NCI-H460 (cell line): ENCODE measurements at places on chromosomes 4 and X.
A peak's percentile ranks its signal among the peaks of the same experiment; 100 is the strongest.

DNA sequence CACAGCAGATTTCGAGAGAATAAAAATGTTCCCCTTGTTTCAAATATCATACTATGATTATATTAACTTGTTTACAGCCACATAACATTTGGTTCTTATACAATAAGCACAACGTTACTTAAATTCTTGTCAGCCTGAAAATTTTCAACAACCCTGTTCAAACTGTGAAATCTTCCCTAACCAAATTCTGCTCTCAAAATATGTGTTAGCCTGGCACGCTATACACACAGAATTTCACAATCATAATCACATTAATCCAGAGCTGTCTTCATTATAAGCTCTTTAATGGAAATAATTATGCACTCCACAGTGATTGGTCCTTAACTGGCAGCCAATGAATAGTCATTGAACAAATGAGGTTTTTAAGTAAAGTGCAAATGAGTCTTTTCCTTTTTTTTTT, 7.3 kb upstream of the PRSS12 start:
- no peak for DNase-seq

DNA sequence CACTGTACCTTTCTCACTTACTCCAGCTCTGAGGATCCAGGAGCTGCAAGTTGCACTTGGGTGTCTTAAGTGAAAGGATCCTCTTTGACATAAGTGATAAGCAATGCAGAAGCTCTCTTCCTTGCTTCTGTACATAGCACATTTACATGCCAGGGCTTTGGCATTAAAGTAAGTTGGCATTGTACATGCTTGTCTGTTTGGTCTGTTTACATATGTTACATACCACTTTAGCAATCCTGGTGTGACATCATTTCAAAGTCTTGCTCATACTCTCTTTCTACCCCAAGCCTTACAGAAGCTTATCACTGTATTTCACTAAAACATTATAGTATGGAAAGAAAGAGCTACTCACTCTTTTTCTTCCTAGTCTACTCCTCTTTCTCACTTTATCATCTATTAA, 2548.3 kb downstream of the ARAP2 start:
- DNase-seq: no peak

GRCh38 chr4:3207531-3208037, 41.4 kb upstream of the MSANTD1 start:
- DNase-seq: no peak

- DNase-seq: no peak
Observed at GRCh38 chr4:121219227-121219626, 55.1 kb upstream of the TNIP3 start.

DNA sequence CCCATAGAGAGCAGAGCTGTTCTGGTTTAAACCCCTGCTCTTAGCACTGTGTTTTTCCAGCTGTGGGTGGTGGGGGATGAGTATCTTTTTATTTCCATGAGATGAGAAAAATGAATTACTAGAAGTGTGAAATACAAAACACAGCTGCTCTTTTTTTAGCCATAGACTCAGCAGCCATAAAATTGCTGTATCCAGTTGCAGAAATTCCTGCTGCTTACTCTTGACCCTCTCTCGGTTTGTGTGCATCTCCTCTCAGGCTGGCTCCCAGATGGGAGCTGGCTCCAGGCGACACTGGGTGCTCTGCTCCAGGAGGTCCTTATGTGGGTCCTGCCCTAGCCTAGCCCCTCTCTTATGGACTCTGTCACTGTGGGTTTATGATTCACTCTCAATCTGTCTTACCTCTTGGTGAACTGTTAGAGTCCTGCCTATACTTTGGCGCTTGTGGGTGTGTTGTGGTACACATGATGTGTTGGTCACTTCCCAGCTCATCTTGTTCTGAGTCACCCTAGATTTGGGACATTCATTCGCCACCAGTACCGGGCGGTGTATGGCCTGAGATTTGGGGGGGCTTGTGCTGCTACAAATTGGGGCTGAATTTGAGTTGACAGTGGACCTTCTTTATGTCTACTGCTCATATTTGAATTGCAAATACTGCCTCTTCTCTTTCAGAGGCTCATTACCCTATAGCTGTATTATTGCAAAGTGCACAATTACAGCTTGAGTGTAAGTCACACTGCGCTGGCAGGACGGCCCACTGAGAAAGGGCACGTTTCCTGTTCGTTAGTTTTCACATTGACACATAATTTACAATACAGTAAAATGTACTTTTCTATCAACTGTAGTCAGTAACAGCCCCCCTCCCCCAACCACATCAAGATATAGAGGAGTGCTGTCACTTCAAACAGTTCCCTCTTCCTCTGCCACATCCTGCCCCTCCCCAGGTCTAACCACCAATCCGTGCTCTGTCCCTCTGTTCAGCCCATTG, 46.9 kb upstream of the MSANTD1 start:
- DNase-seq: no peak

DNA sequence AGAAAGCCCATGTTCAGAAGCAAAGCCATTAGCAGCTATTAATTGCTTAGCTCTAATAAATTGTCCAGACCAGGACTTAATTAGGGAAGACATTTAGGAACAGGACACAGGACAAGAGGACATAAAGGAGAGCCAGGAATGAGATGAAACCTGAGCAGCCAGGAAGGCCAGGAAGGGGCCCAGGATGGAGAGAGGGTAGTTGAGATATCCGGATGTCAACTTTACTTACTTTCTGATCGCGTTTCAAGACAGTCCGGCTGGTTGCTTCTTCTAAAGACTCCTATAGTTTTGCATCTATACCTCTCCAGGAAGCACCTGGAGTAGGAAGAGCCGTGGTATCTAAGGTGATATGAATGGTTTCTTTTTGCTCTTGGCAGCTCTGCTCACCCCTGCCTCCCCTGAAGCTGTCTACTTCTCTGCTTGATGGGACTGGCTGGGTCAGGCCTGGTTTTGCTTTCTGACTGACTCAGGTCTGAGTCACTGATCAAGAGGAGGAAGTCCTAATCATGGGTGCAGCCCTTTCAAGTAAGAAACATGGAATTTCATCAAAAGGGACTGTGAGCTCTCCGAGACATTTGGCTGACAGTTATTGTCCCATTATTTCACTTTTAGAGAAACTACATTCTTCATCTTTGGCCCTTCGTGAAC, 733.3 kb downstream of the RPA4 start:
- no peak for DNase-seq

DNA sequence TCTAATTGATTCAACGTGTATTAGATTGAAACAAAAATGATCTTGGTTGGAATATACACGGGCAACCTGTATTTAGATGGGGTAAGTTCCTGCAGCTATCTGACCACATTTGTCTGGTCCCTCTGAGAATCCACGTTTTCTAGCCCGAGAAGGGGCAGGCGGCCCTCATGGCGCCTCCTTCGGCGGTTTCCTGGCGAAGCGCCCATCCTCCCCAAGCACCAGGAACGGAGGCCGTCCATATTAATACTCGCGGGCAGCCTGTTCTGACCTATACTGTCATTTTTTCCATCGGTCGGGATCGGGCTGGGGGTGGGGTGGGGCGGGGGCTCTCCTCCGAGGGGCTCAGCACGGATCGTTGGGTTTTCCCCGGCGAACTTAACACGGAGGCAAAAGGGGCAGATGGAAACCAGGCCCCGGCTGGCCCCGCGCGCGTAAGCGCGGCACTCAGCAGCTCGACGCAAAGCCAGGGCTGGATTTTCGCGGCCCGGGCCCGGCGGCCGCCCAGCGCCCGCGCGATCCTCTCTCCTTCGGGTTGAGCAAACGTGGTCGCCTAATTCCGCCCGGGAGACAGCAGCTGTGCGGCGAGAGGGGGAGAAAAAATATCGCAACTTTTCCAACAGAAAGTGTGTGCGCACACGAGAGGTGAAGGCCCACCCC, 77.2 kb upstream of the BCOR start:
- DNase-seq: no peak

GRCh38 chr4:67809502-67809901, 55.3 kb upstream of the GNRHR start:
- no peak for DNase-seq

DNA sequence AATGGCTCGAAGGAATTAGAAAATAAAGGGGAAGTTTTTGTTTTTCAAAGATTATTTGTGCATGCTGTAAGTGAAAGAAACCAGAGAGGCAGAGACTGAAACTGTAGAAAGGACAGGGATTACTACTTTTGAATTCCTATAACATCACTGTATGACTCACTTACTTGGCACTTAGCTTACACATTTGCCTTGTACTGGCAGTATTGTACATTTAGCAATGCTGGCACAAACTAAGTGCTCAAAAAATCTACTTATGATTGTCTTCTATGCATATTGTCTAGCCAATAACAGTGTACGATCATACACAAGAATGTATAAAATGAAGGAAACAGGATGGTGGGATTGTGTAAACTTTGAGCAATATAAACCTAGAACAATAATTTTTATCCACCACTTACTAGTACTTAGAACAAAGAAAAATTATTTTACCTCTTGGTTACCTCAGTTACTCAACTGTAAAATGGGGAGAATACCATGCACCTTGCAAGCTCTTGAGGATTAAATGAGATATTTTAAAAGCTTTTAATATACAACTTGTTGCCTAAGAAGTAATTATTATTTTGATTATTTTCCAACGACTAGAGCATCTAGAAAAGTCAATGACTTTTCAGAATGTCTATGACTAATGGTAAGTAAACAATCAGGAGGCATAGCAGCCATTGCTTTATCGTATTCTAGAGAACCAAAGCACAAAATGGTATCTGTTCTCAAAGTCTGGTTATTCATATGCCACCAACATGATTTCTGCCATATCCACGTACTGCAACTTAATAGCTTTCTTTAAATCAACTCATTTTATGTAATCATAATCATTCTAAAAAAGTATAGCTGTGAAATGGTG, 4.7 kb downstream of the FAM120C start:
- peak; percentile 69 for DNase-seq

DNA sequence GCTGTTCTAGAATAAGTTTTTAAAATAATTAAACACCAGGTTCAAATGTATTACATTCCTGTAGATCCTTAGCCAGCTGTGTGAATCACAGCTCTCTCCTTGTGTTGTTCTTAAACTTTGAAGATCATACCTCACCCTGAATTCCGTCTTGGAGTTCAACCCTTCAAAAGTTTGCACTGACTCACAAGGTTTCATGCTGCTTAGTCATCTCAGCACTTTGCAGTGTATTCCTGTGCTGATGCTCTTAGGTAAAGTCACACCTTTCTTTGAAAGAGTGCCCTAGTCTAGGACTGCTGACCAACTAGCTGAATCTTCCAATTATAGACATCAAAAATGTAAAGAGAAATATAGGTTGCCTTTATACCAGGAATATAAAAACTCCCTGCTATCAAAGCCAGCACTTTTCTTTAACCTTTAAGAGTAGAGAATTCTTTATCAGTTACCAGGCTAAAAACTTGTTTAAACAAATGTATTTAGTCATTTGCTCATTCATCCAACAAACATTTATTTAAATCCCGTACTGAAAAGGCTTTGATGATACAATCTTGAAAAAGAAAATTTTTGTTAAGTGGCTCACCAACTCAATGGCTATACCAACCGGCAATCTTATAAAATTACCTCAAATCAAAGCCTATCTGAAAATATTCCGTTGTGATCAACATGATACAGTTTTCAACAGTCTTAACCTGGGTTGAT, 169.7 kb downstream of the RAP1GDS1 start:
- no peak for DNase-seq

- no peak for DNase-seq
Observed at GRCh38 chrX:52995987-52996331, 37.6 kb upstream of the FAM156A start.

DNA sequence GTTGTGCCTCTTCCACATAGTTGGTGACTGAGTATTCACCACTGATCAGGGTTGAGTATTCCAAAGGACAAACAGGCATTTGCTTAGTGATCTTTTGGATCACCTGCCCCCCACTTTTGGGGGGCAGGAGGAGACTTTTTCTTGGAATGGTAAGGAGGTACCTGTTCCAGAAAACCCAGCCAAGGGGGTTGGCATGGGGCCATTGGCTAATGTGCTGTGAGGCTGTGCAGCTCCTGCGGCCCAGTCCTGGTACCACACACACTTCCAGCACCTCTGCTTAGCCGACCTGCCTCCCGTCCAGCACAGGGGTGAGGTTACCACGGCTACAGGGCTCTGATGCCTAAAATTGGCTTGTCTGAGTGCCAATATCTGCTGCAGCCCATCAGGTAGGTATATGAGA, 40.1 kb upstream of the MGST2 start:
- no peak for DNase-seq

DNA sequence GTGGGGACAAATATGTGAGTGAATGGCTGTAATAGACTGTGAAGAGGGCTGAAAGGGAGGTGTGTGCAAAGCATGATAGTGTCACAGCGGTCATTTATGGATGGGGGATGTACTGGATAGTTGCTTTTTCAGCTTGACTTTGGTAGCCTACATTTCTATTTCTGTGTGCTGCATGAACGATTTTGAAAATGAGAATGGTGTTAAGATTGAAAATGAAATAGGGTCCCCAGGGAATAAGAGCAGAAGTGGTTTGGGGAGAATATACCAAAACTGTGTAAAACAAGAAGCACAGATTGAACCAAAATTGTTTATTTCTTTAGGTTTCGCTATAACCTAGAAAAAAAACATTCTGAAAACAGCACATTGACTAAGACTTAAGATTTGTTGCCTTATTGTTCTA, 58.8 kb upstream of the CLNK start:
- no peak for DNase-seq

DNA sequence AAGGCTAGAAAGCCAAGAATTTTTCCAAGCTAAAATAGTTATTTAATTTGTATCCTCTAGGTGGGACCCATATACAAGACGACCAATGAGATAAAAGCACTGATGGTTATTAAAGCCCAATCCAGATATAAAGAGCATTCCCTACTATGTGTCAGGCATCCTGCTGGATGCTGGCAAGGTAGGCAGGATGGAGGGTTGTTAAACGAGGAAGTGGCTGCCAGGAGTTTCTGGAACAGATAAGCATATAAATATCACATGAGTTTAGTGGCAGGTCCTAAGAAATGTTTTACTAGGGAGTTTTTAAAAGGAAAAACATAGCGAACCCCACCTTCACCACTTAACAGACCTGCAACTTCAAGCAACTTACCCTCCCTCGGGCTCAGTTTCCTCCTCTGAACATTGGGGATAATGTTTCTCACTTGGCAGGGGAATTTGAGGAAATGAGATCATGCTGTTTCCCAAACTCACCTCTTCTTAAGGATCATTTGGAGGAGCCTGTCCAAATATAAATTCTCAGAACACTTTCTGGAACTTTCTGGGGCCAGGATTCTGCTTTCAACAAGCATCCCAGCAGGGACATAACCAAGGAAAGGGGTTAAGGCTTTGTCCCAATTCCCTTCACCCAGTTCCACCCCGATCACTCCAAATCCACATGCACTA, 94.3 kb upstream of the LDB2 start:
- DNase-seq: no peak

- DNase-seq: no peak
Observed at GRCh38 chr4:148780426-148781005, 338.3 kb upstream of the NR3C2 start.

GRCh38 chr4:16622826-16623225, 275.6 kb downstream of the LDB2 start:
- no peak for DNase-seq

- DNase-seq: peak; percentile 13
Observed at GRCh38 chr4:120922381-120923206, at the start of gene PRDM5. PRDM5 (minus strand) TSS chr4:120922726; CDS start chr4:120922608, 118 bp downstream.

DNA sequence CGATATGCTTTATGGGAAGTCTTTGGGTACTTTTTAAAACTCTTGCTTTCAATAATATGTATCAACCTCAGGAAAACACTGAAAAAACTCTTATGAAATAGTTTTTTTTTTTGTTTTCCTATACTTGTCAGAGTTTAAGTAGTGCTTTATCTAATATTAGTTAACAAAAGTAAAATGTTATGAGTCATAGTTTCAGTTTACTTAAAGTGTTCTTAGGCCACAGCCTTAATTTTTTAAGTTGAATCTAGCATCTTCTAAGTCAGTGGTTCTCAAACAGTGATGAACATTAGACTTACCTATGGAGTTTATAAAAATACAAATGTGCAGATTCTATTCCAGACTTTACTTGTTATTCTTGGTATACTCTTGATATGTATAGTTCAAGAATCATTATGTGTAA, 26.3 kb upstream of the ADGRL3 start:
- no peak for DNase-seq
